ENCODE measurements at places on chromosomes 5 and 9. TPM values are rescaled to one million over a fixed set of nuclear protein-coding genes. Genes with fewer than 3 reads are reported as not detected.

DNA sequence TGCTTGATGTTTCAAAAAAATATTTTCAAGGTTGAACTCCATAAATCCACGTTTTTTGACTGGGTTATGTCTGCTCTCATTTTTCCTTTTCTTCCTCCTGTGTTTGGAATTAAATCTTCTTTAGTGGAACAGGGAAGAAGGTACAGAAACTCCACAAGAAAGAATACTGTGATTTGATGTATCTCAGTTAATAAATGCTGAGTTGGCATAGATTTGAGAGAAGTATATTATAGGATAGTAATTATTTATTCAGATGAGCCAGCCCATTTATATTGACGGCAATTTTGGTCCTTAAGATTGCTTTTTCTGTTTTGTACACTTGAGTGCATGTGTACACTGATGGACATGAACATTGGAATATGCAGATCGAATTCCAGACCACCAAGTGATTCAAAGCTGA, 481.4 kb downstream of the PSAT1 start:
- no peak for DNase-seq

GRCh38 chr9:22645893-22646292, 199.3 kb downstream of the DMRTA1 start:
- DNase-seq, result no peak

- no peak for DNase-seq
Measured at GRCh38 chr5:139180850-139181249, 17.3 kb downstream of the SIL1 start.

- no peak for DNase-seq
Measured at GRCh38 chr9:36191686-36192085, 965 bp downstream of the CLTA start.

- no peak for DNase-seq
Measured at GRCh38 chr9:92942688-92943616, 4.4 kb upstream of the FGD3 start.

- no peak for DNase-seq
Measured at GRCh38 chr5:126492939-126493338, 69.7 kb downstream of the GRAMD2B start.

Gene SPATA31C1
- total RNA-seq, result 0.16 TPM

Gene PALM2AKAP2
- total RNA-seq, result 15.6 TPM

Gene OR13C2
- not detected for total RNA-seq

Gene VAV2
- 9.8 TPM for total RNA-seq

Gene TEX48
- not detected for total RNA-seq

Gene TICAM2
- total RNA-seq, result 11.9 TPM

Gene OTULIN
- total RNA-seq, result 31.8 TPM

Gene FYB1
- total RNA-seq, result 10.9 TPM

Gene SEMA6A
- 54.0 TPM for total RNA-seq

Gene DAB2
- 167 TPM for total RNA-seq

Measured in urinary bladder (tissue), 4 donors.